Hematopoietic multipotent progenitor cell treated with erythropoietin and hydrocortisone succinate and interleukin-3 and kit ligand, for 17 days (in vitro differentiated cells): ENCODE measurements at places on chromosomes 2 and 18.

DNA sequence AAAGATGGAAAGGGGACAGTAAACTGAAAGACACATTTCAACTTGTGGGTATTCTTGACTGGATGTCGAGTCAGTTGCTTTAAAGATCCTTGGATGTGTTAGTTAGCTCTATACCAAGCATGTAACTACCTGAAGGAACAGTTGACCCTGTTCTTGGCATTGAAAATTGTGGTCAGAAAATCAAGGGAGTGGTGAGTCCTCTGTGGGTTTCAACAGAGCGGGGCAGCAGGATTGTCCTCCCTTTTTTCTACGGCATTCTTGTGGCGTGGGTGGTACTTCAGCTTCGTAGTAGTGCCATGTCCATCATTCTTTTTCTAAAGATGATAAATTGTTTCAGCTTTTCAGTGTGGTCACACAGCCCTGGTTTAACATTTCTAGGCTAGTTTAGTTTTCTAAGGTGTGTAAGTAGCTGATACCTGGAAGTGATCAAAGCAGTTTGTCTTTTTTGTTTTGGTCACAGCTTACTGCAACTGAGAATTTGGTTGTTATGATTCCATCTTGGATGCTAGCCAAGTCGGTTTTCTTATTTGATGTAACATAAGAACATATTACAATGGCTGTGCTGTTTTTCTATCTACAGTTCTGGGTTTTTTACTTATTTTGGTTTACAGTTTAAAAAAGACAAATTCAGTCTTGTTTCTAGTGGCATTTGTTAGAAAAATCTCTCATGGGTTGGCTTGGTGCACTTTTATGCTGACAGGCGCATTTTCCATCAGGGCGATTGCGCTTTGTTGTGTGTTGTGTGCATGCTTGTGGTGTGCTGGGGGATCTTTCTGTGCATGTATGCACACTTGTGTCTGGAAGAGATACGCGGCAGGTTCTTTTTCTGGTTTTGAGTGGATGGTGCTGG lies 84.7 kb downstream of the ZNF407 start:
- DNase-seq, result no peak

GRCh38 chr2:177797808-177798207 lies 274.8 kb downstream of the PDE11A start:
- DNase-seq, result no peak

DNA sequence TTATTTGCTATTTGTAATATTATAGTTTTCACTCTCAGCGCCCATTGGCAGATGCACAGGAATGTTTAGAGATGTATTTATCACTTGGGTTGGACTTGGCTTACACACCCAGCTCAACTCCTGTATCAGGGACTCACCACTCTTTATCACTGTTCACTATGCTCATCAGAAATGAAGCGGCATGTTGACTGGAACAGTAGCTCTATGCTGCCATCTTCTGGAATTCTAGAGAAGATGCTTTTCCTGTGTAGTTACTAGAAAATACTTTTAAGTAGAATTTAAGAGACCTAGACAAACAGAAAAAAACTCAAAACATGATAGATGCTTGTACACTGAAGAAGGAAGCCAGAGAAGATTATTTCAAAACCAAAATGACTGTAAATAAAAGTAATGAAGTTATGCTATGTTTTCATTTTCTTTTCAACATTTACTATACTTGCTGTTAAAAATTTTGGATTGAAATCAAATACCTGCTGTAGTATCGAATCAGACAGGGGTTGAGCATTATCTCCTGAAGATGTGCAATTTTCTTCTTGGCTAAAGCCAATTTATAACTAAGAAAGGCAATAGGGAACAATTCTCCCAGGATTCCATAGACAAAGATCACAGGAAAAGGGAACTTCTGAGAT lies 47.4 kb upstream of the NXPH2 start:
- peak; percentile 52 for DNase-seq

DNA sequence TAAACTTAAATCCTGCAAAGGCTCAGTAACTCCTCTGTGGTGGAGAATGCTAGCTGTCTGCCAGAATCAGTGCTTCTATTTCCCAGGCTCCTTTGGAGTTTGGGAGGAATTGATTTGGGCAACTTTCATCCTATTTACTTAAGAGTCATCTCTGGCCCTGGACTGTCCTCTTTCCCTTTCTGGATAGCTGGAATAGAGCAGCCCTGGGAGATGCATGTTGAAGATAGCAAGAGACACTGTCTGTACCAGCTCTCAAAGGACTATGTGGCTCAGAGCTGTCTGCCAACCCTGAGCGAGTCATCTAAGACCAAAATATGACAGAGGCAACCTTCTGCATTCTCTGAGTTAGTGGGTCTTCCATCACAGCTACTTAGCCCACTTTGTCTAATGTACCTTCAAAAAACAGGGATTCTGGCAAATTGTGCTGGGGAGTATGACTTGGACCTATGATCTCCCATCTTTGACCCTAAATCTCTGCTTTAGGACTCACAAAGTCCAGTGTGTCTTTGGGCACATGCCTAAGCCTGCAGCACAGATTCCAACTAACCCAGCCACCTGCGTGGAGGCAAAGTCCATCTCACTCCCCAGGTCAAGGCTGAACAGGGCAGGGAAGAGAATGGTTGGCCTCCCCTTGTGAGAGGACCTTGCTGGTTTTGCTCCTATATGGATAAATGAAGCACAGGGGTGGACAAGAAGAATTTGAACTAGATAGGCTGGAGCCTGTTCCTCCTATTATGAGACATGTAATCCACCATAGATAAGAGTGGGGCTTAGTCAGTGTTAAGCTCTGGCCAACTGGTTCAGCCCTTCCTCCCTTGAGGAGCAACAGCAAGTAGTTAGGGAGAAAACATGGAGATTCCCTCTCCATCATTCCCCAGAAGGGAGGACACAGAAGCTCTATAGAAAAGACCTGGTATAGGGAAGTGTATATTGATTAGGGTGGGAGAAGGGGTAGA lies 99.1 kb upstream of the PELI1 start:
- DNase-seq, result no peak

DNA sequence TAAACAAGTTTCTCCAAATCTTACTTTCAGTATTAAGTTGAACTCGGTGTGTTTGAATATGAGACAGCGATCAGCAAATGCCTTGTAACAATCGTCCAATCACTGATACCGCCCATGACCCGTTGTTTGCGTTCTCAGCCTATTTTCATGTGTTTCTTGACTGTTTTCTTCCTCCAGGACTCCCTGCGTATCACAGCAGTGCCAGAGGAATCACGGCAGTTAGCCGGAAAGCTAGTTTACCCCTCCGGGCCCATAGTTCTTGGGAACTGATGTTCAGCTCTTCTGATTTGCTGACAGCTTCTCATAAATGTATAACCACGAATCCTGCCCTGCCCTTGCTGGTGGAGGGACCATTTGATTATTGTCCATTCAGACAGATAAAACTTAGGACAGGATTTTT lies 42.2 kb upstream of the TPO start:
- no peak for DNase-seq

GRCh38 chr18:64765908-64766307 lies 617.0 kb upstream of the LINC00305 start:
- no peak for DNase-seq

GRCh38 chr18:56891870-56892269 lies 240.7 kb downstream of the WDR7 start:
- DNase-seq, result no peak

GRCh38 chr2:23158306-23158705 lies 226.7 kb upstream of the KLHL29 start:
- DNase-seq, result no peak

GRCh38 chr2:151237422-151238025 lies 24.1 kb downstream of the RBM43 start:
- DNase-seq, result no peak

DNA sequence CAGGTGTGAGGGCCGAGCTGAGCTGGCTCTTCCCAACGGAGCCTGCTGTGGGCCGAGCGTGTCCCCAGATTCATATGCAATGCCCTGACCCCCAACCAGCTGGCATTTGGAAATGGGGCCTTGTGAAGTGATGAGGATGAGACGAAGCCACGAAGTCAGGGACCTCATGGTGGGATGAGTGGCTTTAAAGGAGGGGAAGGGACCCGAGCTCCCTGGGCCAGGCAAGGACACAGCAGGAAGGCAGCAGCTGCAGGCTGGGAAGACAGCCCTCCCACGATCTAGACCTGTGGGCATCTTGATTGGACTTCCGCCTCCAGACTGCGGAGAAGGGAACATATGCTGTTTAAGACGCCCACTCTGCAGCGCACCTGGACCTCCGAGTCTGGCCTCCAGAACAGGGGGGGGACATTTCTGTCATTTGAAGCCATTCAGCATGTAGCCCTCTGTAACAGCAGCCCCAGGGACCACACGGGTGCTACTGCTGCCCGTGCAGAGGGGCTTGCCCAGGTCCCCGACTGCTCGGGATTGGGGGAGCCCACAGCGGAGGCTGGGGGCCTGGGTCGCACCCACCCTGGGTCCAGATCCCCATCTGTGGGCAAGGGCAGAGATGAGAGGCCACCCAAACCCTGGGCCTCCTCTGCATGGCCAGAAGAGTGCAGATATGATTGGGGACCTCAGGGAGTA lies 27.2 kb downstream of the KIF1A start:
- no peak for DNase-seq

GRCh38 chr2:168961450-168962229 lies 60.5 kb downstream of the G6PC2 start:
- peak; percentile 67 for DNase-seq

DNA sequence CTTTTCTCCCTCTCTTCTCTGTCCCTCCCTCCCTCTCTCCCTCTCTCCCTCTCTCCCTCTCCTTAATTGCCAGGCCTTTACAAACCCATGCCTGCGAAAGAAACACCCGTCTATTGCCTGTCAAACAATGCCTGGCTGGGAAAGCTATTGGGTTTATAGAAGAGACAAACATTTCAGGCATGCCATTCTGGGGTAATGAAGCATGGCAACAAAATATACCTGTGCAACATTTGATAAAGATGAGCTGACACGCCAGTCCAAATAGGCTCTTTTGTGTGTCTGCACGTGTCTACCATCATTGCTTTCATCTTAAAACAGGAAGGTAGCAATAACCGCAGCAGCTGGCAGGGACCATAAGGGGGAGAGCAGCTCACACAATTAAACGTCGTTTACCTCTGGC lies 282.1 kb downstream of the ZNF516 start:
- no peak for DNase-seq

DNA sequence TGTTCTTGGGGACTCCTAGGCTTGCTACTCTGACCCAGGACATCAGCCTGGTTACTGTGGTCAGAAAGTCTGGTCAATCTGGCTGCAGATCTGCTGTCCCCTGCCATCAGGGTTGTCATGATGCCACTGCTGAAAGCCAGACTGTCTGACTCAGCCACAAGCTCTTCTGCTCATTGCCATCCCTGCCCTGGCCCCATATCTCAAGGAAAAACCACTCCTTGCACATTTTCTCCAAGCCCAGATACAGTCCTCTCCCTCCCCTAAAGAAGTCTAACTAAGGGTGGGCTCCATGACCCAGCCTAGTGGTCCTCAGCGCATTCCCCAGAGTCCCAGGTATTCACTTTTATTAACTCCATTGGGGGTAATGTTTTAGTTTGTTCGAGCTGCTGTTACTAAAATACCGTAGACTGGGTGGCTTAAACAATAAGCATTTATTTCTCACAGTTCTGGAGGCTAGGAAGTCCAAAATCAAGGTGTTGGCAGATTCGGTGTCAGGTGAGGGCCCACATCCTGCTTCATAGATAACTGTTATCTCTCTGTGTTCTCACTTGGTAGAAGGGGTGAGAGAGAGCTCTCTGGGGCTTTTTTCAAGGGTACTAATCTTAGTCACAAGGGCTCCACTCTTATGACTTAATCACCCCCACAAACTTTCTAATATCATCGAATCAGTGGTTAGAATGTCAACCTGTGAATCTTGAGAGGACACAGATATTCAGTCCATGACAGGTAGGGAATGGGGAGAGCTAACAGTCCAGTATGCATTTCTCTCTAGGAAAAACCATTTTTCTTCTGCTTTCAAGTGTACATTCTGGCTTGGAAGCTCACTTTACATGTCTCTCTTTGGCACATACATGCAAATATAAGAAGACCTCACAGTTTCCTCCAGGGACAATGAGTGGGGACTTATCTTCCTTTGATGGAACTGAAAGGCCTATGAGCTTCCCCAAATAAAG lies 94.8 kb upstream of the CXCR4 start:
- DNase-seq, result no peak

DNA sequence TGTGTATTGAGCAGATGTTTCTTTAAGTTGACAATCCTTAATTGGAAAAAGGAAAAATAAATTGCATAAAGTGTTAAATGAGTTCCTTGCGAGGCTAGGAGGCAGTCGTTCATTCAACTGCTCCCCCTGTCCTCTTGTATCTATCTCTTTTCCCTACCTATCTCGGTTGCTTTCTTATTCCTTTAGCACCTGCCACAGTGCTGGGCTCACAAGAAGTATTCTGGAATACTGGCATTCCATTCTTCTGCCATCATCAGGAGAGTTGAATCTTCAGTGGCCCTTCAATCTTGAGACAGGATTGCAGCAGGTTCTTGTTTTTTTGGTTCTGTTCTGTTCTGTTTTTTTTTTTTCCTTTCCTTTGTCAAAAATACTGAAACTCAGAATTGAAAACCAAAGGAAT lies 143.1 kb upstream of the AQP4 start:
- no peak for DNase-seq

- no peak for DNase-seq
Observed at GRCh38 chr2:9556121-9556743, 602 bp upstream of the ADAM17 start.

- peak; percentile 48 for DNase-seq
Observed at GRCh38 chr2:162333968-162334367, 10.0 kb upstream of the GCA start.

- DNase-seq, result no peak
Observed at GRCh38 chr2:163471947-163472346, 263.9 kb downstream of the FIGN start.

GRCh38 chr2:116754381-116755101 lies 1060.0 kb upstream of the DDX18 start:
- DNase-seq, result no peak

GRCh38 chr2:53755121-53755520 lies 12.5 kb upstream of the CHAC2 start:
- peak; percentile 83 for DNase-seq

GRCh38 chr18:45825258-45826044 lies at the start of gene SIGLEC15:
SIGLEC15 (plus strand) TSS chr18:45825675; CDS start chr18:45825729, 54 bp downstream.
- DNase-seq, result no peak

GRCh38 chr2:239014458-239015217 lies 166.8 kb downstream of the TWIST2 start:
- DNase-seq, result no peak

- DNase-seq, result peak; percentile 55
Observed at GRCh38 chr2:173884025-173884802, 81.0 kb downstream of the SP3 start.
